ENCODE measurements at places on chromosomes 2 and 18.

DNA sequence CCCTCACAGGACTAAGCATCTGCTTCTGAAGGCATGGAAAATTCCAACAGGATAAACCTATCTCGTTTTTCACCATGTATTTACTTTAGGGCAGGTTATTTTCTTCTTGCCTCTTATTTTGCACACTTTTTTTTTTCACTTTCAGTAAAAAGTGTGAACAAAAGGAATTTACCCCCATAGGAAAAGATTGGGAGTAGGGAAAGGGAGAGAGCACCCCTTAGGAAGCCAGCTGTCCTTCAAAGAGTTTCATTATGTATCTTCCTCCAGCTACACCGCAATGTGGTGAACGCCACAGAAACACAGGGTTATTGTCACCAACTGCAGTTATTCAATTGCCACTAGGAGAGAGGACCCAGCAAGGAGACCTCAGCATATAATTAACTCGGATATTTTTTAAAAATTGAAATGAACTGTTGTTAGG lies 286.2 kb upstream of the VRK2 start:
- no peak for DNase-seq

DNA sequence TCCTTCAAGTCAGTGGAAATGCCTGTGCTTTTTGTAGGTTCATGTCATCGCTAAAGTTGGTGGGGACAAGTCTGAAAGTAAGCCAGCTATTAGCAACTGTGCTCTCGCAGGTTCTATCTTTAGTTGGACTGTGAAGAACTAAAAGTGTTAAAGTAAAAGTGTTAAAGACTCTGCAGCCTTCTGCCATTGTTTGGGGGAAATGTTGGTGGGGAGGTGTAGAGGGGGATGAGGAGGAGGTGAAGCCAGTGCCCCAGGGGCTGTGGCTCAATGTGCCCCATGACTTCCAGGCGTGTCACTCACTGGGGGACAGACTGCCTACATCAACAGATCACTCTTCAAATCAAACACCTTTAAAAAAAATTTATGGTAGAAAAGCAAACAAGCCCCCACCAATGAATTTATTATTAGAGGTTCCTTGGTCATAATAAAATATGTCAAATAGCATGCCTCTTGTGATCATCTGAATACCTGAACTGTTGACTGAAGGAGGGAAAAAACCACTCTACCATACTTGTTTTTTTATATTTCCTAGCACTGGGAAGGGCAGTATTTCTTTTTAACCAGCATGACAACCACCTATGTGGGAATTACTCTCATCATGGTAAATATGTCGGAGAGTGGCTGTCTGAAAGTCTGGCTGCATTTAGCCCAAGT lies 19.3 kb downstream of the TGFA start:
- no peak for DNase-seq

DNA sequence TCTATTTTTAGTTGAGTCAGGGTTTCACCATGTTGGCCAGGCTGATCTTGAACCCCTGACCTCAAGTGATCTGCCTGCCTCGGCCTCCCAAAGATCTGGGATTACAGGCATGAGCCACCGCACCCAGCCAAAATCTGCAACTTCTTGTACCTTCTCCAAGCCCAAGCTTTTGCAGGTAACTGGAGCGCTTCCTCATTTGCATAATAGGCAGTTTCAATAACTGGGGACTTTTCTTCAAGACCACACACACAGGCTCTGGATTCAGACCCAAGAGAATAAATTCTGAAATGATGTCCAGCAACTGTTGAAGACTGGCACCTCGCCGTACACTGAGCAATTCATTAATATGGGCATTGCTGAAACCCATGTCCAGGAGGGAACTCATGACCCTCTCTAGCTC lies 2.8 kb downstream of the MTERF4 start:
- DNase-seq = no peak

GRCh38 chr18:28044036-28044435 lies 132.9 kb downstream of the CDH2 start:
- DNase-seq = no peak

DNA sequence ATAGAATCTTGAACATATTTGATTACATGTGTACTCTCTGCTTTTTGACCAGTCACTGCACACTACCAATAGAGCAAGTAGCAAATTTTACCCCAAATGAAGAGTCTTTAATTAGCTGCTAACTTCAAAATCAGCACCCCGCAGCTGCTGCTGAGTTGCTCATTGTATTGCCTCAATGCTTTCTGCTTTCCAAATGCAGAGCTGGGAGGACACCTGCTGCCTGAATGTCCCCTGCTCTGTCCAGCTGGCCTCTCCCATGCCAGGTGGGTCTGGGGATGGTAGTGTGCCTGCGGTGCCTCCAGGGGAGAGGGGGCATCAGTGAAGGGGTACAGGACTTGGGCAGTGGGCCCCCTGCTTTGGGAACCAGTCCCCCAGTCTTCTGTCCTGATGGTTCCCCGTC lies 184.8 kb downstream of the PRKCE start:
- peak; percentile 46 for DNase-seq
